ENCODE measurements at places on chromosomes 7 and 10.

DNA sequence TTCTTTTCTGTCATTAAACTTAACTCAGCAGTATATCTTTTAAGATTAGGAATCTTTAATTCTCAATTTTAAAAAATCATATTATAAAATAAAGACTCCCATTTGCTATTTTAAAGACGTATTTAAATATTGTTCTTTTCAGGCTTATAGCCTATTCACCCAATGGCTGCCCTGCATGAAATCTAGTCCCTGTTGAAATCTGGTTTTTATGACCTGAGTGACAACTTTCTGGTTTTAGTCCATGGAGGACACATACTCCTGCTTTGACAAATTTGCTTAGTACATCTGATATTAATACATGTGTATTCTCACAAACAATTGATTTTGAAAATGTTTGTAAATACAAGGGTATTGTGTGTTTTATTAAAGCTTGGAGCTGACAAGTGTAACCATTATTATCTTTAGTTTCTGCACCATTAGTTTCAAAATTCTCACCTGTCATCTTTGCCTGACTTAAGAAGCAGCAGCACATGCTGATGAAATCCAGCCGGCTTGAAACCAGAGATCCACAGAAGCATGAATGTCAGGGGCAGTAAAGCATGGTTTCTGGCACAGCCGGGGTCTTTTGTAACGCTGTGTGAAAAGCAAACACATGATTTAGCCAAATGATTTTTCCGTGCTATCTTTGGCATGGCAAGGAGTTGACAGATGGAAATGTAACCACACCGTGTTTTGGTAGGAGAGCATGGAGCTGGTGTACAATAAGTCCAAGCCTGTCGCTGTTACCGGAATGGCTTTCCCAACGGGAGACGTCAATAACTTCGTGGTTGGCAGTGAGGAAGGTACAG, 262.8 kb downstream of the DYNC1I1 start:
- no peak for DNase-seq

GRCh38 chr10:130175074-130175473, 38.9 kb downstream of the GLRX3 start:
- no peak for DNase-seq

- DNase-seq = no peak
These were observed 157.2 kb downstream of the SH2D4B start for GRCh38 chr10:80694930-80695329.

DNA sequence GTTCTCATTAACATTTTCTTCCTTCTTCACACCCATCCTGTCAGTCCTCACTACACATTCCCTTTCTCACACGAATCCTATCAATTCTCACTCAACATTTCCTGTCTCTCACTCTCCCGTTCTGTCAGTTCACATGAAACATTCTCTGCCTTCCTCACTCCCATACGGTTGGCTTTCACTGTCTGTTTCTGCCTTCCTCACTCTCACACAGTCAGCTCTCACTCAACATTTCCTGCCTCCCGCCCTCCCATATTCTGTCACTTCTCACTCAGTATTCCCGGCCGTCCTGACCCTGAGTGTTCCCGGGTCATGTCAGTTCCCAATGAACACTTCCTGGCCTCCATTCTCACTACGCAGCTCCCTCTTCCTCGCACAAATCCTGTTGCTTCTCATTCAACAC, 61.5 kb downstream of the DYNC2I1 start:
- DNase-seq = no peak

DNA sequence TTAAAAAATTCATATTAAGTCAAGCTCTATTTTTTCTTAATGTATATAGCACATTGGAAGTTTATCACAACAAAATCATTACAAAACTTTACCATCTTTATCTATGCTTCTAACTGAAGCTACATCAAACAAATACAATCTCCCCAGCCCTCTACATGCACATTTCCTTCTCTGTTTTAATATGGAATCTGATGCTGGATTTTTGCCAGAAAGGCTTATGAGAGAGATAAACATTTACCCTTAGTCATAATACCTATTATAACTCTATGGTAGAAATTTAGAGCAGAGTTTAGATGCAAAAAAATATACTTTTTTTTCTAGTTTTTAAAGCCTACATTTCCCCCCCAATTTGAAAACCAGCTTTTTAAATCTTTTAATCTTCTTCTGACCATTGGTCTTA, 1198.6 kb downstream of the GATA3 start:
- peak; percentile 14 for DNase-seq

- DNase-seq = no peak
These were observed 634.1 kb downstream of the GALNT17 start for GRCh38 chr7:71766016-71766415.

- DNase-seq = no peak
These were observed 114.1 kb upstream of the MACROH2A2 start for GRCh38 chr10:69938541-69938991.

- no peak for DNase-seq
These were observed 106.7 kb downstream of the CUX1 start for GRCh38 chr7:101924171-101924570.

DNA sequence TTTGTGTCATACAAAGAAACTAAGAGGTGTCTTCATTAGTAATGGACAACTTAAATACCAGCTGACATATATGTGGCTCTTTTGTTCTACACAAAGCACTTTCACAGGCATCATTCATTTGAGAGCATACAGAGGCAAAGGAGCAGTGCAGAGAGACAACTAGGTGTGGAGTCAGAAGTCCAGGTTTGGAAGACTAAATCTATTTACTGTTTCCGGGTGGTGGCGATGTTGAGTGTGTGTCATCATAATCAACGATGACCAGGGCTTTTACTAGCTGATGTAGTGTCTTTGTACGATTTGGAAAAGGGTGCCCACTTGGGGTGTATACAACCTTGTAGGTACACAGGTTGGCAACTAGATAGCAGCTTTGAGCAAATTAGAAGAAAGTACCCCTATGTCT, 195.5 kb upstream of the CCDC6 start:
- DNase-seq = no peak

GRCh38 chr10:1183033-1183396, 126.8 kb downstream of the WDR37 start:
- DNase-seq = no peak

DNA sequence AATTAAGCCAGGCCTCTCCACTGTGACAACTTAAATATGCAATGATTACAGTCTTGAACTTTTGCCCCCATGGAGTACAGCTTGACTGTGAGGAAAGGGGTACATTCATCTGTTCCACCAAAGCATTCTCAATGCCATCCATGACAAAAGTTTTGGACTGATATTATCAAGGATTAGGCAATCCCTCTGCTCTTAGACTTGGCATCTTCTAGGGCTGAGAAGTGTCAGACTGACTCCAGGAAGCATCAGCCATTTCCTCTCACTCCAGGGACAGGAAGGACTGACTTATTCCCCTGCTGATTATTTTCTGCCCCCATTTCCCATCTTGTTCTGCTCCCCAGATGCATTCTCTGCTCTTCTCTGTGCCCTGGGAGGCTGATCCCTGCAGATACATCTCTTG, 69.7 kb downstream of the ZNF365 start:
- no peak for DNase-seq

- DNase-seq = peak; percentile 77
These were observed 77.5 kb upstream of the STEAP1B start for GRCh38 chr7:22577470-22578001.

- no peak for DNase-seq
These were observed 30.3 kb downstream of the CCDC71L start for GRCh38 chr7:106630648-106631047.

DNA sequence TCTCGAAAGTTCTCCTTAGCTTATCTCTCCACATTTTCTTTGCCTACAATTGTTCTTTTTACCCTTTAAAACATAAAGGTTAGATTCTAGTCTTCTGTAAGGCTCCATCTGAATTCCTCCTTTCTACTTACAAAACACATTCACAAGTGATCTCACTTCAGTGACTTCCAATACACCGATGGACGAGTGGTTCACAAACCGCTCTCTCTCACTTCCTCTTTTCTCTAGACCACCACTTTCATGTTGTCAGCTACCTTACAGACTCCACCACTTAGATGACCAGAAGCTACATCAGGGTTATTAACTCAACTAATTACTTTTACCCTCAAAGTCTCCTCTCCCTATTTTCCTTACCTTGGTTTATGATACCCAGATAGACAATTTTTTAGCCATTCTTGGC, 11.8 kb downstream of the MET start:
- no peak for DNase-seq

- DNase-seq = no peak
These were observed 268.5 kb downstream of the ADARB2 start for GRCh38 chr10:1468811-1469210.

GRCh38 chr10:50392966-50393718, 141.8 kb upstream of the ASAH2 start:
- no peak for DNase-seq

DNA sequence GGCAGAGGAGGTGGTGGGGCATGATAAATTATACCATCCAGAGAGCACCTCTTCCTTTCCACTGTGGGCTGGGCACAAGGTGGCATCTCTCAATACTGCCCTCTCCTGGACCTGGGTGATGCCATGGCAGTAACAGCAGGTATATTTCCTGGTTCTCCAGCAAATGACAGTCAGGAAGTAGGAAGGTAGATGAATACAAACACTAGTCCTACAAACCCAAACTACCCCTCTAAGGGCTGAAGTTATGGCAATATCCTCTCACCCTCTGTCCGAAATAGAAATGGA, 1004.9 kb downstream of the KCNMA1 start:
- no peak for DNase-seq

- peak; percentile 30 for DNase-seq
These were observed 223.4 kb downstream of the BMPER start for GRCh38 chr7:34128762-34129161.

- no peak for DNase-seq
These were observed 12.2 kb downstream of the UBE3C start for GRCh38 chr7:157150882-157151281.

DNA sequence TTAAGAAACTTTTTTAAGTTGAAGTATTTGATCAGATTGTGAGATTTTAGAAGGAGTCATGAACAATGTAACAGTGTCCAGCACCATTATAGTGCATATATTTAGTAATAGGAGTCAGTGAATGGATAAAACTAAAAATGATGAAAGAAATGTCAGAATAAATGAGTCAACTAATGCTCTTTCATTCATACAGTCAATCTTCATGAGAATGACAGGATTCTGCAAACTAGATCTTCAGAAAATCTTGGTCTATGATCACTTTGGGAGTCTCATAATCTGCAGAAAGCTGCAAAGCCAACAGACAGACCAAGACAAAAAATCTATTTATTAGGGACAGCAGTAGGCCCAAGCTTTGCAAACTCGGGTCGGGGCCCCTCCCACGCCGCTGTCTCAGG, 710 bp downstream of the RNLS start:
- DNase-seq = no peak

GRCh38 chr7:24727154-24728120, 29.8 kb downstream of the GSDME start:
- DNase-seq = no peak

DNA sequence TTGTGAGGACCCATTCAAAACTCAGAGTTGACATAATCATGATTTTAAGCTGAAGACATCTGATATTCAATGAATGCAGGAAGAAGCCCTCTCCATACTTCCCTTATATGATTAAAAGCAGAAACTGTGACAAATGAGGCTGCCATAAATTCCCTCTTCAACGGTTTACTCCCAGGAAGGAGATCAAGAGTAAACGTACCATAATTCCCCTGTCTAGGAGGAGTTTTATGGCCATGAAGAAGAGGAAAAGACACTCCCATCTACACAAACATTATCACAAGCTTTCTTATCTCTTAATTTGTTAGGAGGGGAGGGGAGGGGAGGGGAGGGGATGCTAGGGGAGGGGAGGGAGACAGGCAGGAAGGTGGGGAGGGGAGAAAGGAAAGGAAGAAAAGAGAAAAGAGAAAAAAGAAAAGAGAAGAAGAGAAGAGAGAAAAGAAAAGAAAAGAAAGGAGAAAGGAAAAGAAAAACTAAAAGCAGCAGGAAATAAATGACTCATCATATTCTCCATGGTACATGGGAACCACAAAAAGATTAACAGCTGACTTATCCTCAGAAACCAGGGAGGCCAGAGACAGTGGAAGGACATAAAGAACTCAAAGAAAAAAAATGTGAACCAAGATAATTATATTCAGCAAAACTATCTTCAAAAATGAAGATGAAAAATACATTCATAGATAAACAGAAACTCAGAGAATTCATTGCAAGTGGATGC, 121.6 kb downstream of the ALOX5 start:
- DNase-seq = no peak

DNA sequence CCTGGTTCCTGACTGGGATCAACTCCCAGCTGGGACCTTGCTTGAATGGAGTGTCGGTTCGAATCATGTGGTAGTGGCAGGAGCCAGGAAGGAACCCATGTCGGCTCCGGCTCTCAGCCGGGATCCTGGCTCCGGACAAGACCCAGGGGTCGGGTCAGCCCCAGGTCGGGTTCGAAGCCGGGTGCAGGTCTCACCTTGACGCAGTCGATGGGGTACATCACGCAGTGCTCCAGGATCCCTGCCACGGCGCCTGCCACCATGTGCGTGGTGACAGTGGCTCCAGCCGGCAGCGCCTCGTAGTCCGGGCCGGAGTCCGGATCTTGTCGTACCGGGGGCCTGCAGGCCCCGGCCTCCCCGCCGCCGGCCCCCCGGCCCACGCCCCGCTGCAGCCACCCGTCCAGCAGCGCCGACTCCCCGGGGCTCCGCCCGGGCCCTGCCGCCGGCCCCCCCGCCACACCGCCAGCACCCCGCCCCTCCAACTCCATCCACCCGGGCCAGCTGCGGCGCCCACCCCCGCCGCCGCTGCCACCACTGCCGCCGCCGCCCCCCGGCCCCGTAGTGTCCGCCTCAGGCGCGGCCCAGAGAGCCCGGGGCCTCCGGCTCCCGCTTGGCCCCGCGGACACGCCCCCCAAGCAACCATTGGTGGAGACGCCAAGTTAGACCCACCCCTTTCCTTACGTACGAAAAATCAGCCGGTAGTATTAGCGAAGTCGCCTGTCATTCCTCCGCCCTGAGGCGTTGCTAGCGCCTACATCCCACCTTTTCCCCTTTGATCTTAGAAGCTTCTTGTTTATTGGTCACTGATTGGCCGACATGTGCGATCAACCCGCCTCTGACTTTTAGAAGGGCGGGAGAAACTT, at the start of gene SLC25A28:
Gene SLC25A28 (minus strand): TSS at position 589 of the 860 bp plus-strand sequence. CDS start 104 bp downstream, at position 485.
- DNase-seq = peak; percentile 100

GRCh38 chr7:54833001-54833467, 74.0 kb upstream of the SEC61G start:
- DNase-seq = no peak

- DNase-seq = no peak
These were observed 53.0 kb upstream of the TMEM168 start for GRCh38 chr7:112843151-112843550.

DNA sequence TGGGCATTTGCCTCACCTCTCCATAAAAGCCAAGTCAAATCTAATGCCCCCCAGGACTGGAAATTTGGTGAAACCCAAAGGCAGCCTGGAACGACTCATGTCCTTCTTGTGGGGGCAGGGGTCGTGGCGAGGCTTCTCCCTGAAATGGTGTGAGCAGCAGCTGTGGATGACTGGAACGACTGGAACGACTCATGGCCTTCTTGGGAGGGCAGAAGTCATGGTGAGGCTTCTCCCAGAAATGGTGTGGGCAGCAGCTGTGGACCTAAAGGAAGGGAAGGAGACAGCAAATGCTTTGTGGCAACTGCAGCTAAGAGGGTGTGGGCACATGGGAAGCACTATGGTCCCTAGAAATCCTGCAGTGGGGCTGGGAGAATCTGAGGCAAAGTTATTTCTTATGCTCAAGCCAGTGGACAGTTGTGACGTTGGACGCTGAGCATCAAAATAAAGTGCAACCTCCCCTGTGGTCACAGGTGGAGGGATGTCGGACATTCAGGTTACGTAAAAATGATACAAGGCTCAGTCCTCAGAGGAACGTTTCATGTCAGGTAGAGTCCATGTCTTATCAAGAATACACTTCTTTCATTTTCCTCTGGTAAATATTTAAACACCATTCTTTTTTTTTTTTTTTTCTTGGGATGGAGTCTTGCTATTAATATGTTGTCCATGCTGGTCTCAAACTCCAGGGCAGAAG, 107.0 kb upstream of the KIF5B start:
- DNase-seq = no peak

- no peak for DNase-seq
These were observed 9.8 kb downstream of the TNS3 start for GRCh38 chr7:47572094-47572445.

Measured in HFF-Myc (cell line).